T follicular helper cell (primary cell): ENCODE measurements at places on chromosomes 2 and 18.

DNA sequence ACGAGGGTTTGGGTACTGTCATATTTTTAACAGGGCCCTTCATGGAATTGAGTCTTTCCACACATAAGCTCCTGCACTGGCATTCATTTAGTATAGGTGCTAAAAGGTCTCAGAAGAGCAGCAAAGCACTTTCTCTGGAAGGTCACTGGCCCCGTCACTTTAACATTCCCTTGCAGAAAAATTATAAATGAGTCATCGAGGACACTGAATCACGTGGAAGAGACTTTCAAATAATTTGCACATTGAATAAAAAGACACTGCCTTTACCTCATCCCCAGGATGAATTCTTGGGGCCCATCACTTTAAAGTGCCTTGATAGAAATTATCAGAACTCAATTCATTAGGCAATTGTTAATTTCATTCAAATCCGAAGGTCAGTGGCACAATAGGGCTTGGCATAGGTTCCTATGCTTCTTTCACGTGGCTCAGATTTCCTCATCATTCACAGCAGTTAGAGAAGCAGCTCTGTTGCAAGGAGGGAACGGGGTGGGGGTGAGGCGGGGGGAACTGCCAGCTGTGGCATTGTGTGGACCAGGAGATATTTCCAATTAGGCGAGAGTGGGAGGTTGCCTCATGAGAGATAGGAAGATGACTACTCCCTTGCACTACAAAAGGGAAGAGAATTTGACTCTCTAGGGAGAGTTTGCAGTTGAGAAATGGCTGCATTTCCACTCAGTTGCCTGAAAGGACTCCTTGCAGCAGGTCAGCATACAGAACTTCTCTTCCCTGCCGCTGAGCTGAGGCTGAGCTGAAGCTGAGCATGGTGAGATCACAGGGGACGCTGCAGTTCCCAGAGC lies 86.3 kb upstream of the NPAS2 start:
- no peak for DNase-seq

GRCh38 chr2:13106302-13106701 lies 389.6 kb downstream of the TRIB2 start:
- no peak for DNase-seq

DNA sequence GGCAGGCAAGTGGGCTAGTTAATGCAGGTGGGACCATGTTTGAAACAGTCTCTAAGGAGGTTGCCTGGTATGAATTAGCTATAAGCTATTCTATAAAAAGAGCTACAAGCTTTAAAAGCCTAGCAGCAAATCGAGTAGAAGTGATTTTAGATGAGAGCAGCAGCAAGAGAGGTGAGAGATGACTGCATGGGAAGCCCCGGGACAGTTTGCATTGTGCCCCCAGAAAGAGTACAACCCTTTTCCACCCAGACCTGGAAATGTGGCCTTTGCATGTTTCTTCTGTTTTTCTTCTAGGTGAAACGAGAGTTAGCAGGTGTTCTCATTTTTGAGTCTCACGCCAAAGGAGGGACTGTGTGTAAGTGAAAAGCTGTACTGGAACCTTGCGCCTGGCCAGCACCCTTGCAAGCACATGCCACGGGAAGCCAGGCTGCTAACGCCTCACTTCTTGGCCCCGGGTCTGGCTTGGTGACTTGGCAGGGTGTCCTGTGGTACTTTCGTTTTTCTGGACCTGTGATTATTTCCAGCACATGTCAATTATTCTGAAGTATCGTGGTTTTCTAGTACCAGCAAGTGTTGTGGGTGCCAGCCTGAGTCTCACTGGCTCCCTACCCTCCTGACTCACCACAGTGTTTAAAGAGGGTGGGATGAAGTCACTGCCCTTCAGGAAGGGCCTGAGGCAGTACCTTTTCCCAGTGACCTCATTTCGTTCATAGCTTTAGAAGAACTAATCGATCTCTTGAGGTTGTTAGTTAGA lies 90.3 kb upstream of the MAP3K20 start:
- DNase-seq = no peak

- no peak for DNase-seq
Measured at GRCh38 chr18:68426731-68427315, 288.1 kb downstream of the TMX3 start.

DNA sequence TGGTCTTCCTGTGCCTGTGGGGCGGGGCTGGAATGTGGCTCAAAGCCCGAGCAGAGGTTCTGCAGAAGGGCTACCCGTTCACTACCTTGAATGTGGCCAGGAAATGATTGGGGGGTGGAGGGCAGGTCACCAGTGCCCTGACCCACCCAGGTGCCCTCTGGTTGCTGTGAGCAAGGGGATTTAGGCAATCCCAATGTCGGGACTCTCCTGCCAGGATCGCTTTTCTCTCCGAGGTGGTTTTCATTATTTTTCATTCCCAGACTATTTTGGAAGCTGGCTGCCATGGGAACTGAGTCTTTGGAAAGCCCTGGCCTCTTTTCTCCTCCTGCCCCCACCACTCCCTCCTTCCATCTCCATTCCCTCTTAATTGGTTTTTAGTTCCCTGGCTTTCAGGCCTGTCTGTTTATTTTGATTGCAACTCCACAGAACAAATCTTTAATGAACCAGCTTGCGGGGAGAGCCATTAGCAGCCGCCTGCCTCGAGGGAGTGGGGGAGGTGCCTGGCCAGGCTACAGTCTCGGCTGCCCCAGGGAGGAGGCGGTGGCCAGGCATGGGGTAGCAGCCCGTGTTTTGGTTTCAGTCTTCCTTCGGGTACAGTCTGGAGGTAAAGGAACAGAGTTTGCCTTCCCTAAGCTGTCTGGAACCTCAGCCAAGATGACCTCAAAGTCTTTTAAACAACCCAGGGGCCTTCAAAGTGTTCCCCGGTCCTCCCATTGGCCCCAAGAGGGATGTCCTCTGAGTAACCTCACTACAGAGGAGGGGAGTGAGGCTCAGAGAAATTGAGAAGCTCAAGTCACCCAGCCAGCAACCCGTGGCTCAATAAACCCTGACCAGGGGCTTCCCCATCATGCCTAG lies 114.4 kb upstream of the HAAO start:
- DNase-seq = no peak

DNA sequence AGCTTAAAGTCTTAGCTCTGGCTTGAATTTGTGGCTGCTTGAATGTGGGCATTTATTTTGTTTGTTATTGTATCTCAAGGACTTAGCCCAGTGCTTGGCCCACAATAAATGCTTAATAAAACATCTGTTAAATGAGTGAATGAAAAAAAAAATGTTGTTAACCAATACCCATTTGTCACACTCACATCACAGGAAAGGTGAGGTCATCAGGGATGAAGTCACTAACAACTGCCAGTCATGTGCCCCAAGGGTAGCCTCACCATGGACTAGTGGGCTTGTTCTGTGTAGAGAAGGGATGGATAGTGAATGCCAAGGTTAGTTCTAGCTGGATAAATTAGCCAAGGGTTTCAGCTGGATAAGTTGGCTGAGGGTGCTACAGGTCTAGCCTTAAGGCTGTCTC lies 3.0 kb downstream of the NRBP1 start:
- no peak for DNase-seq

DNA sequence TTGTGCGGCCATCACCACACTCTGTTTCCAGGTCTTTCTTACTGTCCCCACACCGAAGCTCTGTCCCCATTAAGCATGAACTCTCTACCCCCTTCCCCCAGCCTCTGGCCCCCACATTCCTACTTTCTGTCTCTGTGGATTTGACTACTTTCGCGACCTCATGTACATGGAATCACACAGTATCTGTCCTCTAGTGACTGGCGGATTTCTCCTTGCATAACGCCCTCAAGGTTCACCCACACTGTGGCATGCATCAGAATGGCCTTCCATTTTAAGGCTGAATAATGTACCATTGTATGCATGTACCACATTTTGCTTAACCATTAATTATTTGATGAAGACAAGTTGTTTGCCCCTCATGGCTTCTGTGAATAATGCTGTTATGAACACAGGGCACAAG lies 467.6 kb upstream of the HS6ST1 start:
- no peak for DNase-seq

DNA sequence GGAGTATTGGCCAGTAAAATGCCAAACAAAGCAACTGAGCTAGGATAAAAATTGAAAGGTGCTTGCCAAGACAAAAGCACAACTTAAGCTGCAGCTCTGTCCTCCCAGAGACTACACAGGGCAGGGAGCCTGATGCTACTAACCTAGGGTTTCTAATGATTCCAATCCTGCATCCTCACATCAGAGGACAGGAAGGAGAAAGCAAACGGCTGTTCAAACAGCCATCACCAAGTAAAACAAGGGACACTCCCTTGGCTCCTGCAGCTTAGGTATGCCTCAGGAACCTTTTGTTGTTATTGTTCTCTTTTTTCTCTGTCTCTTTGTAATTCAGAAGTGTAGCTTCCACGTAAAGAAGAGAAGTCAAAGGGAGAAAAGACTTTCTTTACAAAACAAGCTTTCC lies 99.5 kb downstream of the TCF4 start:
- DNase-seq = no peak

DNA sequence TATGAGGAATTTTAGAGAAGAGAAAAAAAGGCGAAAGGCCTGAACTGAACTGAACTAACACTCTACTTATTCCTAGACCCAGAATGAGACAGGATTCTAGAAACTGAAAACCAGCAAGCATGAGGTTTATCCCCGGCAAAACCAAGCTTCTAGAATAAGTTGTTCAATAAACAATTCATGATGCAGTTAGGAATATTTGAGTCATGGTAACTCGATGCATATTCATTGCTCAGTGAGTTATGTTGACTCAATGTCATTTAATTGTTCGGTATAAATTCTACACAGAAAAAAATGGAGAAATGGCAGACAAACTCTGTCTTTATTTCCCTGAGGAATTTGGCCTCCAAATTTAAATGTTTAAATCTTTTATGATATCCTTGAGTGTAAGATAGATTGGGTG lies 321.5 kb downstream of the SATB2 start:
- no peak for DNase-seq

DNA sequence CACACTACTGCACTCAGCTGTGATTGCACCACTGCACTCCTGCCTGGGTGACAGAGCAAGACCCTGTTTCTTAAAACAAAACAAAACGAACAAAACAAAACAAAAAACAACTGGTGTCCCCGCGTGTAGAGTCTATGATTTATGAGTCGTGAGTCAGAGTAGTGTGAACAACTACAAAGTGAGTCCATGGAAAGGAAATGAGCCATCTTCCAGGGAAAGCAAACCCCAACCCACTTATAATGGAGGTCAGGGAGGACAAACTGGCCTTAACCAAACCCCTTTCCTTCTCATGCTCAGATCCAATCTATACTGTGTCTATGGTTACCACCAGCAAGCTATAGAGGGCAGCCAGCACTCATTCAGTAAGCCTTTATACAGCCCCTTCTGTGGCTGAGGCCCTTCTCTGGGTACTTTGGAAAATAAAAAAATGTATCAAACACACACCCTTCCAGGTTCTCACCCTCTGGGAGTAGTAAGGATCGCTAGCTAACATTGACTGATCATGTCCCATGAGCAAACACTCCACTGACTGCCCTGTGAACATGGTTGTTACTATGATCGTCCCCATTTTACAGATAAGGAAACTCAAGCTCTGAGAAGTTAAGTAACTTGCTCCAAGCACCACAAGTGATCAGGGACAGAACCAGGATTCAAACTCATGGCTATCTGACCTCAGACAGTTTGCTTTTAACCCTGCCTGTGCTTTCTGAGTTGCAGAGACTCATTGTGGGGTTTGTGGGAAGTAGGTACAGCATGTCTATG lies 24.7 kb upstream of the COLEC12 start:
- no peak for DNase-seq

DNA sequence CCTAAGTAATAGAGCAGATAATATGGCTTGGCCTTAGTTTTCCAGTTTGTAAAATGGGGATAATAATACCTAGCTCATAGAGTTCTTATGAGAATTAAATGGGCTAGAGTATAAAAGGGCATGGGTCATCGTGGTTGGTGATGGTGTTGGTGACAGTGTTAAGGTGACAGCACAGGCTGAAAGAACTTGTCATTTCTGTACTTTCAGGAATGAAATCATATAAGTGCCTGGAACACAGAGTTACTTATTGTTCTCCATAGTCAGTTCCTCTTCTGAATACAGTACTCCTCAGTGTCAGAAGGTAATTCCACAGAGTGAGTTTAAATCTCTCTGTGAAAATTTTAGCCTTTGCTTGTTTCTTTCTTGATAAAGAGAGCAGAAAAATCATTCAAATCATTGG lies 42.4 kb downstream of the KIF5C start:
- no peak for DNase-seq

GRCh38 chr2:220090050-220090449 lies 462.6 kb downstream of the SLC4A3 start:
- DNase-seq = no peak

- no peak for DNase-seq
Measured at GRCh38 chr2:120561379-120562035, 174.2 kb upstream of the GLI2 start.

DNA sequence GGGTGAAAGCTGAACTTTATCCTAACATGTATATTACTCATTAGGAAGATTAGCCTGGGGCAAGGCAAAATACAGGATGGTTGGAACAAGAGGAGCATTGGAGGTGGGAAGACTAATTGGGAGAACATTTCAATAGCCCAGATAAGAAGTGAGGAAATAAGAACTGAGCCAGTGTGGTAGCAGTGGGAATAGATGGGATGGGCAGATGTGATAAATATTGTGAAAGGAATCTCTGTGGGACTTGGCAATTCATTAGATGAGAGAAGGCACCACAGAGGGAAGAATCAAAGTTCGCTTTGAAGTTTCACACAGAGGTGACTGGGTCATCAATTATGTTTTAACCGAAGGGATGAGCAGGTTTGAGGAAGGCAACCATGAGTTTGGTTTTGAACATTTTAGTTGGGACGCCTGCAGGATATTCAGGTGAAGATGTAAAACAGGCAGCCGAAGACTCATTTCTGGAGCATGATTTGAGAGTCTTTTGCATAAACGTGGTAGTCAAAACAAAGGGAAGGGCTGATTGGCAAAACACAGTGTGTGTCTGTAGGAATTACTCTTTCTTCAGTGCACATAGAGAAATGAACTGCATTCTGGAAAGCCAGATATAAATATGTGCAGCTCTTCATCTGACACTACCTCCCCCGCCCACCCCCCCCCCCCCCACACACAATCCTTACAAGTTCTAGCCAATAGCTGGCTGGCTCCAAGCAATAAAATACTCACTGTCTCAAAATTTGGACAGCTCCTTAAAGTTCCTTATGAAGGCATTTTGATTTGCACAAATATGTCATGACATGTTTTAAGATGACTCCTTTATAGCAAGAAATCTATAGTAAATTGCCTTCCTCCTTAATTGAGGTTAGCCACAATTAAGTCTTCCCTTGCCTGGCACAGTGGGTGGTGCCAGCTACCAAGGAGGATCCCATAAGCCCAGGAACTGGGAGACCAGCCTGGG lies 1.9 kb upstream of the SLC1A4 start:
- DNase-seq = no peak

DNA sequence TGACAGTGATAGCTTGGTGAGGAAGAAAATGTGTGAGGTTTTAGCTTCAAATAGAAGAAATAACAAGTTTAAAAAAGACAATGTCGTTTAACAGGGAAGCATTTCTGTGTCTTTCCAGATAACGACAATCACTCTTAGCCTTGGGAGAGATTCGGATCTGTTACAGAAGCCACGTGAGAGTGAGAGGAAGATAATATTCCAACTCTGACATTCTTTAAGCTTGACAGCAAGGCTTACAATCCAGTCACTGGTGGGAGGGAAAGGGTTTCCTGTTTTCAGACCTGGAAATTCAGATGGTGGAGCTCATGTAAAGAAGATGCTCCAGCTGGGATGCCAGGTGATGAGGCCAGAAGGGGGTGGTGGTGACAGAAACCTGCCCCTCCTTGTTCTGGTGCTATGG lies 30.8 kb downstream of the FBXO48 start:
- DNase-seq = no peak
